IPS DF 6.9 (cell line): ENCODE measurements at places on chromosomes 3 and 15.

GRCh38 chr15:45637552-45638033 is 2.8 kb downstream of the SQOR start:
- no peaks in the 10 kb centered on the region for H3K4me1 ChIP-seq
- DNase-seq = no peak
- H3K4me3 ChIP-seq = no peak overlapping the region
- peaks cover 3% of the 10 kb centered on the region; the same call in 1 of the 2 replicates for H3K27me3 ChIP-seq

- no peaks in the 10 kb centered on the region for H3K27me3 ChIP-seq
- no peak overlapping the region for H3K4me3 ChIP-seq
Measured at GRCh38 chr3:16551342-16551976, 38.0 kb upstream of the RFTN1 start.

- no peak overlapping the region for H3K27ac ChIP-seq
- H3K4me1 ChIP-seq = no peaks in the 10 kb centered on the region
- no peak for DNase-seq
- no peak overlapping the region for H3K4me3 ChIP-seq
- 0 out of 2 replicates have a peak, but pooled peaks cover 5% of the 10 kb centered on the region for H3K36me3 ChIP-seq
- no peaks in the 10 kb centered on the region for H3K27me3 ChIP-seq
Measured at GRCh38 chr3:44923632-44924456, 49.4 kb downstream of the TGM4 start.

DNA sequence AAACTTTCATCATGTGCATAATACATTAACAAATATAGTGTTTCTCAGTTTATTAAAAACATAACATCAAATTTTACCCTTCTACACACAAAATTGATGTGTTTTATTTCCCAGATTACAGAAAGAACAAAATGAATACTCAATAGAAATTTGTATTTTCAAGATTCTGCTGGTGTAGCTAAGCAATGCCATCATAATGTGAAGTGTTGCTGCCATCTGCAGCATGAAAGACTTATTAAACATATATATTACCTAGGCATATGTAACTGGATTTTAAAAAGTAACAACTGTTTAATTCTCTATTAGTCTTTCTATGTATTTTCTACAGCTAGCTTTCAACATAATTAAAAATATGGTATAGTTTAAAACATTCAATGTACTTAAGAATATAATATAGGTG is 27.5 kb downstream of the PLSCR5 start:
- no peaks in the 10 kb centered on the region for H3K36me3 ChIP-seq
- no peak for DNase-seq
- H3K4me3 ChIP-seq = no peak overlapping the region
- no peaks in the 10 kb centered on the region for H3K4me1 ChIP-seq
- no peak overlapping the region for H3K27ac ChIP-seq
- H3K27me3 ChIP-seq = no peaks in the 10 kb centered on the region

DNA sequence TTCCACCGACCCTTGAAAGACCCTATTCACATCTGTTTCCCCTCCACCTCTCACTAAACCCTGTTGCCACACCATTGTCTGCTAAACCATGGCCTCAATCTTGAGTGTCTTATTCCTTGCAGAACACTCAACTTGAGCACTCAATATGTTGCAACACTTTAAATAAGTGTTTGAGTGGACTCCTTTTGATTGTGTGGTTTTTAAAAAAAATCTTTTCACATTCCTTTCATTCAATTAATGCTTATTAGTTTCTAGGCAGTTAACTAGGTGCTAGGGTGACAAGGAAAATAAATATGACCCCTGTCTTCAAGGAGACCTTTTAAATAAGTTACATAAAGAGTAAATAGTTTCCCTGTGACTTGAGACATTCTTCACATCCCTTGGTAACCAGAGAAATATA is 13.3 kb upstream of the HHLA2 start:
- H3K4me1 ChIP-seq = no peaks in the 10 kb centered on the region
- H3K27ac ChIP-seq = no peak overlapping the region
- H3K36me3 ChIP-seq = no peaks in the 10 kb centered on the region
- no peak overlapping the region for H3K4me3 ChIP-seq
- DNase-seq = no peak

- H3K4me3 ChIP-seq = no peak overlapping the region
- H3K27me3 ChIP-seq = no peaks in the 10 kb centered on the region
- H3K4me1 ChIP-seq = no peaks in the 10 kb centered on the region
- no peak for DNase-seq
- no peak overlapping the region for H3K27ac ChIP-seq
Measured at GRCh38 chr3:181358562-181358961, 353.2 kb upstream of the SOX2 start.

DNA sequence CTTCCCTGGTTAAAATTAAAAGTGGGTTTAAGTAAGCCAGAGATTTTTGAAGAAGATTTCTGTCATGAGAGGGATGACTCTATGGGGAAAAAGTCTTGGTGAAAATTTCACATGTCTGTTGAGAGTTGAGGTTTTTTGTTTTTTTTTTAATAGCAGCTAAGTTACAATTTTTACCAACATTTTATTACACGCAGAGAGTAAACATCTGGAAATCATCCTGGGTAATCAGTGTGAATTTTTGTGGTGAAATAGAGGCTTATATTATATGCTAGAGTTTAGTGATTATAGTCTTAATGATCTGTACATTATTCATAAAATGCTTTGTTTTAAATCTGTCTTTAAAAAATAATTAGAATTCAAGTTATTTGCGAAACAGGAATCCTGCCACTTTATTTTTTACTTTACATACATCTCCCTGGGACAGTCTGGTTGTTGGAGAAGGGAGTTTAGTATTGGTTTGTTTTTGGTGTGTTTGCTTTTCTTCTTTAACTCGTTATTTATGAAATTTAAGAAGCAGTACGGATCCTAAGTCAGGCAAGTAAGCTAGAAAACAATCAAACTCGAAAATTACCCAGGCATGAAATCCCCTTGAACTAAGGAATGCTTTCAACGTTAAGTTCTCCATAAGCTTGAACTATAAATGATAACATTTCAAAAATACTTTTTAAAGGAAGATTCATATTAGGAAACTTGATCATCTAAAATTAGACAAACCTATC is 143.4 kb upstream of the TSC22D2 start:
- no peak overlapping the region for H3K27ac ChIP-seq
- H3K4me3 ChIP-seq = no peak overlapping the region
- no peak for DNase-seq
- no peaks in the 10 kb centered on the region for H3K36me3 ChIP-seq
